Effector CD4-positive, alpha-beta T cell (primary cell): ENCODE measurements at places on chromosomes 7 and 10.

- no peak for DNase-seq
These were observed 11.5 kb upstream of the SP8 start for GRCh38 chr7:20798081-20798693.

GRCh38 chr10:71643904-71644303 is 75.7 kb downstream of the C10orf105 start:
- no peak for DNase-seq

GRCh38 chr10:13993673-13994089 is 337.0 kb downstream of the FRMD4A start:
- no peak for DNase-seq

GRCh38 chr7:96033009-96033598 is 260.8 kb downstream of the DYNC1I1 start:
- DNase-seq = no peak

- no peak for DNase-seq
These were observed 391.9 kb upstream of the NPVF start for GRCh38 chr7:25619963-25620799.

GRCh38 chr7:41189866-41190265 is 513.0 kb downstream of the INHBA start:
- DNase-seq = no peak

GRCh38 chr7:96344236-96344635 is 22.3 kb upstream of the SLC25A13 start:
- no peak for DNase-seq

DNA sequence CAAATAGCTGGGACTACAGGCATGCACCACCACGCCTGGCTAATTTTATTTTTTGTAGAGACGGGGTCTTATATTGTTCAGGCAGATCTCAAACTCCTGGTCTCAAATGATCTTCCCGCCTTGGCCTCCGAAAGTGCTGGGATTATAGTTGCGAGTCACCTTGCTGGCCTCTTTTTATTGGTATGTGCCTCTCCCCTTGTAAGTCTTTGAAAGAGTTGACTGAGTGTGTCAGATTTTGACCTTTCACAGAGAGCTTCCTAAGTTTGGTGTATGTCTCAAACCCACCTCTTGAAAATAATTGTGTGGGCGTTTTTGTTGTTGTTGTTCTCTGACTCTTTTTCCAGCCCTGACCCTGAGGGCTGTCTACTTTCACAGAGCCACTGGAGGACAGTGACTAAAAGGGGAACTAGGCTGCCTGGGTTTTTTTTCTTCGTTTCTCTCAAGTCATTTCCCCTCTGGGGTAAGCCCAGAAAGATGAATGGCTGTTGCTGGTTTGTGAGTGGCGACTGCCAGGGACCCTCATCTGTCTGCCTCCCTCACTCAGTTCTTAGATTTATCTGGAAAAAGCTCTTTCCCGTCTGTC is 262.8 kb downstream of the ZEB1 start:
- DNase-seq = no peak

GRCh38 chr10:123103944-123104343 is 31.8 kb upstream of the HMX3 start:
- DNase-seq = no peak

DNA sequence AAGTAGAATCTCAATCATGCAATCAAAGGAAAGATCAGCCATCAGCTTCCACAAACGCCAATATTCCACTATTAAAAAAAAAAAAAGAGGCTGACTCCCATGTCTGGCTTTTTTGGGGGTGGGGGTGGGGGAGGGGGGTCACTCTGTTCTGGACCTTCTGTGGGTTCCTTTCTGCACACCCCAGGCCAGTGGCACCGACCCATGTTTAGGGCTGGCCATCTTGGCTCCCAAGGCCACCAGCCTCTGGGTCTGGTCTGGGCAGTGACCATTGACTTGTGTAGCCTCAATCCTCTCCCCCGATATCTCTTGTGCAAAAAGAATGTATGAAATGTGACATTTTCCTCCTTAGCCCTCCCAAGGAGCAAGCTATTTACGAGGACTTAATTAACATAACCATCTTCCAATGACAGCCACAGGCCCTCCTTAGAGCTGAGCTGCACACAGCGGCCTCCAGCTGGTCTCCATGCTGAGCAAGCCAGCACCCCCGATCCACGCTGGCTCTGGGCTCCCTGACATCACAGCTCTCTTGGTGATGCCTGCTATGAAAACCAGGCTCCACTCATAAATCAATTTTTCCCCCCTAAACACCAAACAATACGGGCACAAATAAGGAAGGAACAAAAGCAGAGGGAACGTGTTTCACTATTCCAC is 100.1 kb downstream of the ZRANB1 start:
- DNase-seq = no peak

DNA sequence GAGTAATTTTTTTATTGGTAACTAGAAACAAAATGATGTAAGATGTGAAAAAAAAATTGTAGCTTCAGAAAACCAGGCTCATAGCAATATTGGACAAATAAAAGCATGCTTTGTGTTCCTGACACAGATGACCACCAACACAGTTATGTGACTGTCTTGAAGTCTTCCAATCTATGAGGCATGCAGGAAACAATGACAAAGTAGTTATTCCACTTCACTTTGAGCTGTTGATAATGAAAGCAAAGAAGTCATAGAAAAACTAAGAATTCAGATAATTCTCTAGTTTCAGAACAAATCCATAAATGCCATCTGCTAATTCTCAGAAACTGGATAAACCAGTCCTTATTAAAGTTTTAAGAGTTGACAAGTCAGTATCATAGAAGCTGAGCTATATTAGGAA is 378.4 kb upstream of the SEMA3D start:
- DNase-seq = no peak

DNA sequence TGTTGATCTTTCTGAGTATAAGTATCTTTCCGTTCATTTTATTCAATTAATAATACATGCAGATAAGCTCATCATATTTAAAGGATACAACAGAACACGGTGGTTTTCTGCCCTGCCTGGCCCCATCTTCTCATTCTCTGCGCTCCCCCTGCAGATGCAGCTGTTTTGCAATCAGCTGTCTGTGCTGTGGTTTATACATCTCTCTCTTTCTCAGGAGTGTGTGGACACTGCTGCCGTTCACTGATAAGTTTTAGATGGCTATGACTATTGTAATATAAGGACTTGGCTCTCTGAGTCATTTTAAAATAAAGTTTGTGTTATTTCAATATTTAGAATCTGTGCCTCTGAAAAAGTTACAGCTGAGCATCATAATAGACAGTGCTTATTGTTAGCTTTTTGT is 54.5 kb downstream of the CUL1 start:
- DNase-seq = no peak

DNA sequence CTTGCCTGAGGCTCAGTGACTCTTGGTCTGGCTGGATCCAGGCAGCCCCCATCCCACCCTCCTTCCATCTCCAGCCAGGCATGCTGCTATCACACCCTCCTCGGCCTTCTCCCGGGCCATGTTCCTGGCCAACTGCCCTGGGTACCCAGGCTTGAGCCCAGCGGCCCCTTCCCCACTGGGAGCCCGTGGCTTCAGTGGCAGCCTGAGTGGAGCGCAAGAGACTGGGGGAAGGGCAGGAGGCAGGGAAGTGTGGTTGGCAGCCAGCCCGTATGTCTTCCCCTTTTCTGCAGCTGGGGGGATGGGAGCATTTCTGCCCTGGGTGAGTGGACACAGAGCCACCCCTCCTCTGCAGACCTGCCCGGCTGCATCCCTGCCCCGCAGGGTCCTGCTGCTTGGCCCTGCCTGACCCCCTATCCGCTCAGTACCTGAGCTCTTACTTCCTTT is 148.5 kb downstream of the ARHGAP22 start:
- DNase-seq = no peak

DNA sequence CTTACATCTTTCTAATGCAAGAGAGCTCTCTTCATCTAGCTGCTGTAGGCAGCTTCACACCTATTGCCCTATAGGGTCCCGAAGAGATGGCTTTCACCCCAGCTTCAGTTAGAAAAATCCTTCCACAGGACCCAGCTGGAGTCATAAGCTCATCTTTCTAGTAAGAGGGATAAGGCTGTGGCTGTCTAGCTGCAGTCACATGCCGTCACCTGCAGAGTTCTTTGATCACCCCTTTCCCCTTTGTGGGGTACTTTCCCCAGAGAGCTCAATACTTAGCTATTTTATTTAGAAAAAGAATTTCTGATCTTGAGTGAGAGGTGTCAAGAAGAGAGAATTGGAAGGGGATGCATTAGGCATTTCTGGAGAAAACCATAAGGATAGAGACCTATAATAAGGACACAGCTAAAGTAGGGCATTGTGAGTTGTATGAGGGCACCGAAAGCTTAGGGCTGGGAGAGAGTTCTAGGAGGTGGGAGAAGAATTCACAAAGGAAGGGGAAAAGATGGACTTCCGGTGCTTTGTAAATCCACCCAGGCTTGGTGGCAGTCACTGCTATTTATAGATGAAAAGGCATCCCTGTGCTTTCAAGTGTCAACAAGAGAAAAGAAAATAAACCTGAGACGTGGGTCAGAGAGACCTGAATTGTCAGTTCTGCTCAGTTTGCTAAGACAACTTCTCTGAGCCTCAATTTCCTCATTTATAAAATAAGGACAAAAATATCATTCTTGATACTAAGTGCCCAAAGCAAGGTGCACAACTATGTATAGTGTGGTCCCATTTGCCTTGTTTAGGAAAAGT is 11.1 kb upstream of the ST8SIA6 start:
- no peak for DNase-seq

DNA sequence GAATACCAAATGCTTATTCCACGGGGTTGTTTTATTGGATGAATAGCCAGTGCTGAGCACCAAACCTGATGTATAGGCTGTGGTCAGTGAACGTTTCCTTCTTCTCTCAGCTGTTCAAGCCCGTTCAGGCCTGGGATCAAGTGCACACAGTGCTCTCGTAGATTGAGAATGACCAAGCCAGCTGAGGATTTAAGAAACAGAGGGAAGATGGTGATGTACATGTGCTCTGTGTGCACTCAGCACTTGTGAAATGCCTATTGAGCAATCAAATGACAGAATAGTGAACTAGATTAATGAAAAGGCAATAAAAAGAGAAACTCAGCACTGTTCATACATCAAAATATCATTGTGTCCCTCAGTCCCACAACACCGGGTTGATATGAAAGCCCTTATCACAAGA is 302.5 kb downstream of the BMPER start:
- DNase-seq = no peak

GRCh38 chr7:77664715-77665114 is 31.5 kb upstream of the RSBN1L start:
- DNase-seq = no peak

GRCh38 chr10:76582531-76582930 is 1055.1 kb downstream of the KCNMA1 start:
- DNase-seq = no peak
